ENCODE measurements at places on chromosomes 16 and 17. TPM values are rescaled to one million over a fixed set of nuclear protein-coding genes. Genes with fewer than 3 reads are reported as not detected.

DNA sequence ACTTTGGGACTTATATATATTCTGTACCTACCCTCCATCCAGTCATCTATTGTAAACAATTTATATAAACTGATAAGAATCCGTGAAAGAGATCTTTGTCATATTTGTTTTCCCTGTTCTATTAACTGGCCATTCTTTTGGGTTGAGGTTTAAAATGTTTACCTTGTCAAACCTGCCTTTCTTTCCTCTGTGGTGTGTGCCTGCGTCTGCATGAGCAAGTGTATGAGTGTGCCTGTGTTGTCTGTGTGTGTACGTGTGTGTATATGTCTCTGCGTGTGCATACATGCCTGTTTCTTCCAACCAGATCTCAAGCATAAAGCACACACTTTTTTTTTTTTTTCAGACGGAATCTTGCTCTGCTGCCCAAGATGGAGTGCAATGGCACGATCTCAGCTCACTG lies 201.5 kb downstream of the C16orf95 start:
- no peak overlapping the region for H3K27ac ChIP-seq
- no peaks in the 10 kb centered on the region for H3K36me3 ChIP-seq
- H3K4me3 ChIP-seq, result no peak overlapping the region
- peaks cover 22% of the 10 kb centered on the region for H3K27me3 ChIP-seq
- no peaks in the 10 kb centered on the region for H3K4me1 ChIP-seq
- DNase-seq, result no peak

GRCh38 chr16:67463059-67463458 lies 17.9 kb downstream of the ATP6V0D1 start:
- no peaks in the 10 kb centered on the region for H3K36me3 ChIP-seq
- no peak overlapping the region for H3K4me3 ChIP-seq
- no peaks in the 10 kb centered on the region for H3K27me3 ChIP-seq
- H3K4me1 ChIP-seq, result peaks cover 97% of the 10 kb centered on the region
- no peak overlapping the region for H3K27ac ChIP-seq

GRCh38 chr16:17526956-17527937 lies 56.5 kb upstream of the XYLT1 start:
- no peak overlapping the region for H3K4me3 ChIP-seq
- no peaks in the 10 kb centered on the region for H3K27me3 ChIP-seq
- no peak overlapping the region for H3K27ac ChIP-seq
- DNase-seq, result no peak

DNA sequence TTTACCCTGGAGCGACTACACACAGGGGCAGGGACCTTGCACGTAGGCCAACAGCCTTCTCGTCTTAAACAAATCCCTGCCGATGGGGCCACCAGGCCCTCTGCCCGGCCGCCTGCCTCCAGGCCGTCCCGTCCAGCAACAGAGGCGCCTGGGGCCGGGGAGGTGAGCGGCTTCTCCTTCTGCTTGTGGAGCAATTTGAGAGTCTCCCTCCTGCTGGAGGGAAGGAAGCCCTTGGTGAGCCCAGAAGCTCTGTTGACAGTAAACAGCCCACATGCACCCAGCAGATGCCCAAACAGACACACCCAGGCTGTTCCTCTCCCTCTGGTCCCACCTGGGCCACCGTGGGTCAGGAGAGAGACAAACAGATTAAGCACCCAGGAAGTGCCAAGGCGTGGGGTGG lies 8.1 kb downstream of the SLC43A2 start:
- H3K4me1 ChIP-seq, result peaks cover 60% of the 10 kb centered on the region
- no peak for DNase-seq
- no peak overlapping the region for H3K27ac ChIP-seq
- H3K36me3 ChIP-seq, result no peaks in the 10 kb centered on the region
- H3K4me3 ChIP-seq, result no peak overlapping the region
- H3K27me3 ChIP-seq, result no peaks in the 10 kb centered on the region

GRCh38 chr16:83826146-83826913 lies 18.6 kb downstream of the HSBP1 start:
- no peak overlapping the region for H3K4me3 ChIP-seq
- peak; percentile 94 for DNase-seq
- no peaks in the 10 kb centered on the region for H3K4me1 ChIP-seq

GRCh38 chr17:51733166-51733565 lies 425.3 kb downstream of the CA10 start:
- H3K4me1 ChIP-seq, result no peaks in the 10 kb centered on the region
- no peaks in the 10 kb centered on the region for H3K36me3 ChIP-seq
- DNase-seq, result no peak
- H3K27me3 ChIP-seq, result peaks cover 13% of the 10 kb centered on the region
- H3K4me3 ChIP-seq, result no peak overlapping the region

- H3K4me3 ChIP-seq, result no peak overlapping the region
- no peak for DNase-seq
- no peaks in the 10 kb centered on the region for H3K27me3 ChIP-seq
- H3K27ac ChIP-seq, result no peak overlapping the region
- H3K4me1 ChIP-seq, result peaks cover 25% of the 10 kb centered on the region
These were observed 228.7 kb downstream of the MSI2 start for GRCh38 chr17:57484826-57485565.

- DNase-seq, result no peak
- no peaks in the 10 kb centered on the region for H3K27me3 ChIP-seq
- H3K27ac ChIP-seq, result no peak overlapping the region
- H3K4me1 ChIP-seq, result no peaks in the 10 kb centered on the region
- H3K36me3 ChIP-seq, result no peaks in the 10 kb centered on the region
- H3K4me3 ChIP-seq, result no peak overlapping the region
These were observed 96.9 kb downstream of the SKAP1 start for GRCh38 chr17:48333034-48333530.

DNA sequence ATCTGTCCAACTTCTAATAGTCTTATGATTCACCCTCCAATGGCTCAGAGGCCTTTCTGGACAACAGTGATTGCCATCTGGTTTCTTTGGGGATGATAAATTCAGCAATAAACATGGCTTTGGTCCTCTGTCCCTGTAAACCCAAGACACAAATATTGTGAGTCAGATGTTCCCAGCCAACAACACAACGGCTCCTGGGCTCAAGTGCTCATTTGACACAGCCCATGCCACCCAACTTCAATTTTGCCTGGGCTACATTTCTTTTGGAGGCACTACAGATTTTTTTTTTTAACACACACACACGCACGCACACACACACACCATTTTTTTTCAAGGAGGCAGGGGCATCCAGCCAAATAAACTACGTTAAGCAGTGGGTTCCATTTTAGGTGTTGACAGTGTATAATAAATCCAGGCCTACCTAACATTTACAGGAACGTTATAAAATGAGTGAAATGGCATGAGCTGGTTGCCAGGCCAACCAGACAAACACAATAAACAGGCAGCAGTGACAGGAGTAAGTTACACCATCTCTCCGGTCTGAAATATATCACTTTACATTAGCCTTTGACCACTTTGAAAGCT lies 939.9 kb upstream of the SOX9 start:
- DNase-seq, result no peak
- no peaks in the 10 kb centered on the region for H3K27me3 ChIP-seq
- H3K4me1 ChIP-seq, result no peaks in the 10 kb centered on the region
- no peaks in the 10 kb centered on the region for H3K36me3 ChIP-seq

DNA sequence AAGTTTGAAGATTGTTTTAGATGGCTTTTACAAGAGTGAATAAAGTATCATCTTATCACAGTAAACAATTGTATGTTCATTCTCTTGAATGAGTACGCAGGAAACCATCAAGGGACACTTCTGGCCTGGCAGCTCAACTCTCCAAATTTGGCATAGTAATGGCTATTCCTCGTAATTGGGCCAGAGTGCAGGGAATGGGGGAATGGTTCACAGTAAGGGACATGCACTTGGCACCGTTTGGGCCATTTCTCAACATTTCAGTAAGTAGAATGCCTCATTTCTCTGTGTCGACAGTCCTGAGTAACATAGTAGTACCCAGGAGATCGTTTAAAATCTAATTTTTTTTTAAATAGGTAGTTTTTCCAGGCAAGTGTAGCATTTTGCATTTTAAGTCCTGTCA lies 309.6 kb downstream of the KCNJ2 start:
- H3K4me3 ChIP-seq, result no peak overlapping the region
- no peaks in the 10 kb centered on the region for H3K27me3 ChIP-seq
- H3K36me3 ChIP-seq, result no peaks in the 10 kb centered on the region
- DNase-seq, result no peak
- H3K27ac ChIP-seq, result no peak overlapping the region

DNA sequence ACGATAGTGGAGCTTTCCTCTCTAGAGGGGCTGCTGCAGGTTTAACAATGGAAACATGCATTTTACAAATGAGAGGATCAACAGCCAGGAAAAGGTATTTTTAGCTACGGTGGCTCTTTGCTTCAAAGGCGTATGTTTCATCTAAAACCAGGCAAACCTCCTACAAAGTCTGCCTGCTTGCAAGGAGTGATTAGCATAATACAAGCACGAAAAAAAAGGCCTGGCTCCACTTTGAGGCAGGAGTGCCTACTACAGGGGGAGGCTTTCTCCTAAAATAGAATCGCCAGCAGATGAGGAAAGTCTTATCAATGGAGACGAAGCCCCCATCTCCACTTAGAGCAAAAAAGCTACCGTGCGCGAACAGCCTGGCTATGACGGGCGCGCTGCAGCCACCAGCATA lies 27.1 kb upstream of the MTSS2 start:
- H3K36me3 ChIP-seq, result no peaks in the 10 kb centered on the region
- H3K27me3 ChIP-seq, result no peaks in the 10 kb centered on the region
- H3K4me3 ChIP-seq, result no peak overlapping the region
- no peak overlapping the region for H3K27ac ChIP-seq

DNA sequence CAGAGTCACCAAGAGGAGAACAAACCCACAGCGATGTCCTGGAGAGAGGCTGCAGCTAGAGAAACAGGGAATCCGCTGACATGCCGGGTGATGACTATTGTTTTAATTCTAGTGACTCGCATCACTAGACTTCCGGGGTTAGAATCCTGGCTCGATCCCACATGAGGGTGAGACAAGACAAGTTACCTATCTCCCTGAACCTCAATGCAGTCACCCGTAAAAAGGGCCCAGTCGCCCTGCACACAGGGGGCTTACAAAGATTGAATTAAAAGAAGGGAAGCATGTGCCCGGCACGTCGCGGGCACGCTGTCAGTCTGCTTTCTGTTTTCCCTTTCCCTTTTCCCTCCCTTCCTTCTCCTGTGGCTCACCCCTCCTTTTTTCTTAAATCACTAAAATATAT lies 212.9 kb upstream of the FOXF1 start:
- H3K4me1 ChIP-seq, result no peaks in the 10 kb centered on the region
- peaks cover 32% of the 10 kb centered on the region for H3K27me3 ChIP-seq
- H3K4me3 ChIP-seq, result no peak overlapping the region
- no peak overlapping the region for H3K27ac ChIP-seq

DNA sequence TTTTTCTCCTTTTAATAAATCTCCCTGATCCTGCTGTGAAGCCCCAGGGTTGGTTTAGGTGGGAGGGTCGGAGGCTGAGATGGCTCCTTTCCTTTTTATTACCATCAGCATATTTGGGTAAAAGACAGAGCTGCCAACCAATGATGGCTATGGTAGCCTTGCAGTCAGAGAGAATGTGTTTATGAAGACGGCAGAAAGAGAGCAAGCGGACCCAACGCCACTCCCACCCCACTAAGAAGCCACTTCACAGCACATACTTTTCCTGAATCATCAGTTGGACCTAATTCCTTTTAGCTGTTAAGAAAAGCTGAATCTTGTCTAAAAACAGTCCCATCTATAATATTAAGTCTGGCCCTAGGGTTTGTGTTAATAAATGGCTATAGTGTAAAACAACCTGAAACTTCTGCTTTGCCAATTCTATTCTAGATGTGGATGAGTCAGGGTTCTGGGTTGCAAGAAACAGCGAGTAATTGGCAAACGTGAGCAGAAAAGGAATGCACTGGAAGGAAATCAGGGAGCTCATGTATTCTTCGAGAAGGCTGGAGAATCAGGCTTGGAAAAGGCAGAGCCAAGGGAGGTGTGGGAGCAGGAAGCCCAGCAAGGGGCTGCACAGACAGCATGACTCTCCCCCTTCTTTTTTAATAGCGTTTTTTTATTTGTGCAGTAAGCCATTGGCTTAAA lies 34.0 kb upstream of the PRKCA start:
- DNase-seq, result no peak
- H3K4me1 ChIP-seq, result no peaks in the 10 kb centered on the region
- no peaks in the 10 kb centered on the region for H3K36me3 ChIP-seq
- H3K27me3 ChIP-seq, result no peaks in the 10 kb centered on the region
- H3K27ac ChIP-seq, result no peak overlapping the region

- no peak overlapping the region for H3K27ac ChIP-seq
- peaks cover 45% of the 10 kb centered on the region for H3K4me1 ChIP-seq
- no peak overlapping the region for H3K4me3 ChIP-seq
- peaks cover 56% of the 10 kb centered on the region for H3K36me3 ChIP-seq
- H3K27me3 ChIP-seq, result no peaks in the 10 kb centered on the region
These were observed 2.6 kb downstream of the PER1 start for GRCh38 chr17:8149419-8150193.

Gene NPIPA2
- 0.83 TPM for polyA plus RNA-seq

Gene GOT2
- 30.1 TPM for polyA plus RNA-seq

Gene IL34
- 82.3 TPM for polyA plus RNA-seq

Gene TBX2
- polyA plus RNA-seq, result 6.4 TPM

Gene TBC1D3I
- polyA plus RNA-seq, result 0.13 TPM

Gene NOG
- polyA plus RNA-seq, result 0.04 TPM

Gene SPN
- polyA plus RNA-seq, result 9.1 TPM

Gene SCN4A
- 0.70 TPM for polyA plus RNA-seq

Gene KSR1
- 24.0 TPM for polyA plus RNA-seq

Data from spleen (tissue), 13 donors.